Stimulated activated CD8-positive, alpha-beta memory T cell treated with anti-CD3 and anti-CD28 coated beads, Interleukin-4, amount 100 ng/mL, for 4 hours (primary cell): ENCODE measurements at places on chromosomes 1 and 21.

GRCh38 chr1:219945795-219946194, 17.4 kb upstream of the SLC30A10 start:
- DNase-seq: no peak

DNA sequence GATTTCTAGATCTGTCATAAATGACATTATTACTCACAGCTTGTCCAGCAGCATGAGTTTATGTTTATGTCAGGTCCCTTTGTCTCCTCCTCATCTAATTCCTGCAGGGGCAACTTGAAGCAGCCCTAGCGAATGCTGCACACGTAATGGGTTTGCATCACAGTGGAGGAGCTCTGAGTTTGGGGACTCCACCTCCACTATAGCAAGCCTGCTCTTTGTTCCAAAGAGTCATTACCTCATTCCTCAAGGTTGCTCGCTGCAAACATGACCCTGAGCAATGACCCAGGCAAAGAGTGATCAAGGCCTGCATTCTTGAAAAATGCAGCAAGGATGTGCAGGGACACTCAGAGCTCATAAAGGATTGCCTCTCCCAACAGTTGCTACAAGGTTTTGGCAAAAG, 261.9 kb downstream of the HHIPL2 start:
- no peak for DNase-seq

DNA sequence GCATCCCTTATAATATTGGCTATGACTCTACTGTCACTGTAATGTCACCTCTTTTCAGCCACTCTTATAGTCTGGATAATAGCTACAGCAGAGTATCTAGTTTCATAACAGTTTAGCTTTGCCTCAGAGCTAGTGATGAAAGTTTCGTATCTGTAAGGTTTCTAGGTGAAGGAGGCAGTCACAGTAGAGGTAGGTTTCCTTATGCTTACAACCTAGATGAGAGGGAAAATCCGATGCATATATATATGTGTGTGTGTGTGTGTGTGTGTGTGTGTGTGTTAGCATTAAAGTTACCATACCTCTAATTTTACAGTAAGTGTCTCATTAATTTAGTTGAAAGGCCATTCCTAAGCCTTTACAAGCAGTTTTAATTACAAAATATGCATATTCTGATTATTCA, 2.2 kb upstream of the TOR1AIP2 start:
- DNase-seq: no peak

DNA sequence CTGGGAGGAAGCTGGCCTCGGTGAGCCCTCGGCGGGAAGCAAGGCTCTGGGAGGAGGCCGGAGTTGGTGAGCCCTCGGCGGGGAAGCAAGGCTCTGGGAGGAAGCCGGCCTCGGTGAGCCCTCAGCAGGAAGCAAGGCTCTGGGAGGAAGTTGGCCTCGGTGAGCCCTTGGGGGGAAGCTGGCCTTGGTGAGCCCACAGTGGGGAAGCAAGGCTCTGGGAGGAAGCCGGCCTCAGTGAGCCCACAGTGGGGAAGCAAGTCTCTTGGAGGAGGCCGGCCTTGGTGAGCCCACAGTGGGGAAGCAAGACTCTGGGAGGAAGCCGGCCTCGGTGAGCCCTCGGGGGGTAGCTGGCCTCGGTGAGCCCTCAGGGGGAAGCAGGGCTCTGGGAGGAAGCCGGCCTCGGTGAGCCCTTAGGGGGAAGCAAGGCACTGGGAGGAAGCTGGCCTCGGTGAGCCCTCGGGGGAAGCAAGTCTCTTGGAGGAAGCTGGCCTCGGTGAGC, 36.0 kb downstream of the KRTAP10-1 start:
- DNase-seq: no peak

DNA sequence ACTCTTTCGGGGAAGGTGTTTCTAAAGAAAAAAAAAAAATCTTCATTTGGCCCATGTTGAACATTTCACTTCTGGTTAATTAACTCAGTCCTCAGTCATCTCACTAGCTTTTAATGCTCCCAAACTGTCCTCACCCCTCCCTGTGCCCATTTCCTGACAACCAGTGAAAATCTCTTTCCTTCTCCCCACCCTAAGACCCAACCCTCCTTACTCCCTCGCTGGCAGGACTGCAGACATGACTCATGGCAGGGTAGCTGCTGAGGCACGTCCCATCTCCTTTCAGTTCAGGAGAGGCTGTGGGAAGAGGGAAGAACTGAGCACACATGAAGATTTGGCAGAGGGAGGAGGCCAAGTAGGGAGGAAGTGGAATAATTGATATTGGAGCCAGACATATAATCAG, 12.6 kb downstream of the PKP1 start:
- no peak for DNase-seq

DNA sequence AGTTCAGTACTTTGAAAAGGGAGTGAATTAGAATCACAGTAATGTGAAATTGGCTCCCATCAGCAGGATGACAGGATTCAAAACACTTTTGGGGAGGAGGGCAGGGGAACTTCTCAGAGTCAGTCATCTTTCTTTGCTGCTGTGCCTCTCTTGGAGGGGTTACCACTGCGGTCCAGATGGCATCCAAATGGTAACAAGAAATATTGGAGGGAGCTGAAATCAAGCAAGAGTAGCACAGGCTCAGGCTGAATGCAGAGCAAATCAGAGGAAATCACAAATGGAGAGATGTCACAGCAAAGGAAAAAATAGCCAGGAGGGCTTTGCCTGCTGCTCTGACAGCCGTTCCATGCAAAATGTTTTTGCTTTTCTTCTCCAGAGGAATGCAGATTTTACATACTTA, 75.0 kb upstream of the C8B start:
- DNase-seq: no peak

DNA sequence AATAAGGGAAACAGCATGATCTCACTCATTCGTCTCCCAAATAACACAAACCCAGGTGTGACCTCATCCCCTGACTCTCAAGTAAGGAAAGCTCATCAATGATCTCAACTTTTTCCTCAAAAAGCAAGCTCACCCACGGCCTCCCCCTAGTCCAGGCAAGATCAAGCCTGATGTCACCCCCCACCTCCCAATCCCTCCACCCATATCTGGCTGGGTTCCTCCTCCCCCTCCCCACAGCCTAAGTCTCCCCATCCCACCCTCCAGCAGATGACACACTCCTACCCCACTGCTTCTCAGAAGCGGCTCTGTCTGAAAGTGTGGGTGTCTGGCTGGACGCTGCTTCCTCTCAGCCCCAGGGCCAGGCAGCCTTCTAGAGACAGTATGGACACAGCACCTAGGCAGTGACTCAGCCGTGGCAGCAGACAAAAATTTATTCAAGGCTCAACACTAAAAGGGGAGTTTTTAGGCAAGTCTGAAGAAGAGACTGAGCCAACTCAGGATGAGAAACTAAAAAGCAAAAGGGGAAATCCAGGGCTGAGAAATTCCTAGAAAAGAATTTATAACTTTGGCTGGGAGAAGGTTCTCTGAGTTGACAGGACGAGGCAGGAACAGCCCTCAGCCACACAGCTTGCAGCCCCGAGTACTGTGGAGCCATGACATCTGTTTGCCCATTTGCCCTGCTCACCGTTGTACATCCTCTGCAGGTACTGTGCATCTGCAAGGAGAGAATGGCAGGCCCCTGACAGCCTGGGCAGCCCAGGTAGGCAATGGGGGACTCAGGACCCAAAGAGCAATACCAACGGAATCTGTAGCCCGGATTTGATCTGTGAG, 81.6 kb upstream of the LRRC8D start:
- DNase-seq: no peak

DNA sequence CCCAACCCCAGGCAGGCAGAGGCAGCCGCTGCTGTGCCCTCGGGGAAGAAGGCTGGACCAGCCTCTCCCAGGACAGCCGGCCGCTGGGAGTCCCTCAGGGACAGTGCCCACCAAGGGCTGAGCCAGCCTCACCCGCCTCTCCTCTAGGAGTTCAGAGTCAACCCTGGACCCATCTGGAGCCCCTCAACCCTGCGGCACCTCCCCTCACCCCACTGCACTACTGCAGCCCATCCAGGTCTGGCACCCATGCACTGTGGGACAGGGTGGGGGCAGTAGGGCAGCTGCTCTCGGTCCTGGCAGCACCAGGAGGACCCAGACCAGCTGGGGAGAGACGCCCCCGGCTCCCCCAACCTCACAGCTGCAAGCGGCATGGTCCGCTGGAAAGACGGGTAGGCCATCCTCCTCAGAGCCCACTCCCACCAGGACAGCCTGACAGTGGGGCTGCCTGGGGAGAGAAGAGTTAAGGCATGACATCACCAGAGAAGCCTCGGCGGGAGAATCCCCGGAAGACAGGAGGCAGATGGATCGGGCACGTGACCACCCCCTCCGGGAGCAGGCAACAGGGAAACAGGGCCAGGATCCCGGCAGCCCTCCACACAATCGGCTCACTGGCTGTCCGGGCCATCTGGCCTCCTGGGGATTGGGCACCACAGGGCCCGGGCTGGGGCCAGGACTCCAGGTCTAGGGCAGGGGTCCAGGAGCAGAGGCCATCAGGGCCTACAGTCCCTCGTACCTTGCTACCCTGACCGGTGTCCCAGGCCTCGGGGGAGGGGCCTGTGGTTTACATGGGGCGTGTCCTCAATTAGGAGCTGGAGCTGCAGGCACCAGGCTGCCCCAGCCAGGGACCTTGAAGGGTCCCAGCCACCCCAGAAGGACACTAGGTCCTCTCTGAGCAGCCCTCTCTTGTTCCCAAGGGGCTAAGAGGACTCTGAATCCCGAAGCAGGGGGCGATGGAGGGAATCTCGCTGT, 3.1 kb downstream of the ACAP3 start:
- DNase-seq: no peak

DNA sequence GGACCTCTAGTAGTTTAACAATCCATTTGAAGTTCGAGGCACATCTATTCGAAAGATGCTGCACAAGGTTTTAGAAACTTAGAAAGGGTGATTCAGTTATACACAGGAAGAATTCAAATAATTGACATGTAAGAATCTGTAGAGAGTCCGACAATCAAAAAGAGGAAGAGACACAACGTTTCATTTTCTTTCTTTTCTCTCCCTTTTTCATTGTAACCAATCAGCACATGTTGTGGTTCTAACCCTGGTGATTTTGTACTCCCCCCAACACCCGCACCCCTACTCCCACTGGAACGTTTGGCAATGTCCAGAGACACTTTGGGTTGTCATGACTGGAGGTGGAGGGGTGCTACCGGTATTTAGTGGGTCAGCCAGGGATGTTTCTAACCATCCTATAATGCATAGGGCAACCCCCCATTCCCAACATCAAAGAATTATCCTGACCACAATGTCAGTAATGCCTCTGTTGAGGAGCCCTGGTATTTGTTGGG, 4.9 kb downstream of the TGFB2 start:
- no peak for DNase-seq

- DNase-seq: no peak
These were observed 95.2 kb upstream of the ADAR start for GRCh38 chr1:154703170-154703569.
